ENCODE measurements at places on chromosomes 6 and 20.

GRCh38 chr6:37638414-37639341 is 59.0 kb downstream of the MDGA1 start:
- H3K36me3 ChIP-seq, result no peaks in the 10 kb centered on the region
- no peaks in the 10 kb centered on the region for H3K4me1 ChIP-seq
- DNase-seq, result no peak
- H3K4me3 ChIP-seq, result no peak overlapping the region
- H3K27ac ChIP-seq, result no peak overlapping the region

GRCh38 chr6:122048570-122048969 is 350.9 kb upstream of the HSF2 start:
- no peaks in the 10 kb centered on the region for H3K27me3 ChIP-seq
- peak overlapping the region; percentile 55 for H3K27ac ChIP-seq
- DNase-seq, result no peak
- no peak overlapping the region for H3K4me3 ChIP-seq
- H3K36me3 ChIP-seq, result no peaks in the 10 kb centered on the region

GRCh38 chr20:62470001-62470400 is 5.8 kb downstream of the GATA5 start:
- H3K4me3 ChIP-seq, result peak overlapping the region; percentile 42
- DNase-seq, result peak; percentile 62
- H3K36me3 ChIP-seq, result no peaks in the 10 kb centered on the region
- peaks cover 8% of the 10 kb centered on the region for H3K27me3 ChIP-seq

DNA sequence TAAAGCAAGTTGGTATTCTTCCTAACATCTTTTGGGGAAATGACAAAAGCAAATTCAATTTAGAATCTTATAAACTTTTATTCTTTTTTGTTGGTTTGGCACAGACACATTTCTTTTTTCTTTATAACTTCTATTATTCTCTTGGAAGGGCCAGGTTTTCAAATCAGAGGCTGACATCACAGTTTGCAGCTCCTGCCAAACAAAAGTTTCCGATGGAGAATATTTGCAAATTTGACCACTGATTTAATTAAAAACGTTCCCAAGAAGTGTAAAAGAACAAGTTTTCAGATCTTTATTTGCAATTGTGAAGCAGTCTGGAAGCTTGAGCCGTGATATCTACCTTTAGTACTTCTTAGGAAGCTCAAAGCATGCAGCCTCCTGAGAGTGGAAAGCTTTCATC is 53.8 kb upstream of the CD83 start:
- no peak for DNase-seq
- H3K27ac ChIP-seq, result no peak overlapping the region
- peaks cover 5% of the 10 kb centered on the region for H3K4me1 ChIP-seq
- H3K27me3 ChIP-seq, result peaks cover 11% of the 10 kb centered on the region

- H3K4me3 ChIP-seq, result no peak overlapping the region
- no peak overlapping the region for H3K27ac ChIP-seq
- no peak for DNase-seq
Observed at GRCh38 chr20:59104831-59105230, 58.8 kb upstream of the ZNF831 start.

DNA sequence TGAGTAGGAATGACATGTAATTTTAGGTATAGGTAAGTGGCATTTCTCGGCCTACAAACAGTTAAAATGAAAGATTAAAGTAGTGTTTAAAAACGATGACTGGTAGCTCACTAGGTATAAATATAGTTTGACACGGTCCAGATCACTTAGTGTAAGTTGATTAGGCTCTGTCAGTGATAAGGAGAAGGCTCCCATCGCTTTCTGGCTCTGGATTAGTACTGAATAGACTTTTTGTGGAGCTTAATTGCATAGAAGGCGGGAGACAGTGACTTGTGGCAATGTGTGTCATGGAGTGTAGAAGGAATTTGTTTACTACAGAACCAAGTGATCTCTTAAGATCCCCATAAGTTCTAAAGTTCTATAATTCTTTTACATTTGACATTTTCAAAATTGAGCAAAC is 6.7 kb downstream of the PYGB start:
- no peaks in the 10 kb centered on the region for H3K27me3 ChIP-seq
- DNase-seq, result no peak
- no peak overlapping the region for H3K27ac ChIP-seq
- peaks cover 14% of the 10 kb centered on the region for H3K4me1 ChIP-seq
- peaks cover 10% of the 10 kb centered on the region for H3K36me3 ChIP-seq

GRCh38 chr20:10105046-10105445 is 70.3 kb downstream of the ANKEF1 start:
- H3K4me1 ChIP-seq, result no peaks in the 10 kb centered on the region
- H3K36me3 ChIP-seq, result no peaks in the 10 kb centered on the region
- H3K27me3 ChIP-seq, result peaks cover 3% of the 10 kb centered on the region
- H3K27ac ChIP-seq, result no peak overlapping the region

DNA sequence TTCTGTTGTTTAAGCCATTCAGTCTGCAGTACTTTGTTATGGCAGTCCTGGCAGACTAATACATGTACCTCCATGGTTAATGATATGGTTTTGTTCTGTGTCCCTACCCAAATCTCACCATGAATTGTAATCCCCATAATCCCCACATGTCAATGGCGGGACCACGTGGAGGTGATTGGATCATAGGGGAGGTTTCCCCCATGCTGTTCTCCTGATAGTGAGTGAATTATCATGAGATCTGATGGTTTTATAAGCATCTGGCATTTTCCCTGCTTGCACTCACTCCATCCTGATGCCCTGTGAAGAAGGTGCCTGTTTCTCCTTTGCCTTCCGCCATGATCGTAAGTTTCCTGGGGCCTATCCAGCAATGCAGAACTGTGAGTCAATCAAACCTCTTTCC is 57.5 kb upstream of the NT5E start:
- H3K27me3 ChIP-seq, result no peaks in the 10 kb centered on the region
- H3K36me3 ChIP-seq, result no peaks in the 10 kb centered on the region
- H3K4me3 ChIP-seq, result no peak overlapping the region
- DNase-seq, result no peak

- H3K27me3 ChIP-seq, result no peaks in the 10 kb centered on the region
- no peaks in the 10 kb centered on the region for H3K36me3 ChIP-seq
- H3K4me3 ChIP-seq, result no peak overlapping the region
- peaks cover 11% of the 10 kb centered on the region for H3K4me1 ChIP-seq
- no peak overlapping the region for H3K27ac ChIP-seq
Observed at GRCh38 chr6:6883011-6883410, 224.8 kb upstream of the RREB1 start.

GRCh38 chr6:109239651-109240321 is 142.5 kb downstream of the CD164 start:
- H3K27ac ChIP-seq, result peak overlapping the region; percentile 70
- H3K4me3 ChIP-seq, result no peak overlapping the region
- DNase-seq, result no peak
- H3K36me3 ChIP-seq, result no peaks in the 10 kb centered on the region

GRCh38 chr6:136396908-136397307 is 107.3 kb upstream of the BCLAF1 start:
- H3K36me3 ChIP-seq, result peaks cover 4% of the 10 kb centered on the region
- no peak overlapping the region for H3K4me3 ChIP-seq
- H3K27ac ChIP-seq, result no peak overlapping the region

DNA sequence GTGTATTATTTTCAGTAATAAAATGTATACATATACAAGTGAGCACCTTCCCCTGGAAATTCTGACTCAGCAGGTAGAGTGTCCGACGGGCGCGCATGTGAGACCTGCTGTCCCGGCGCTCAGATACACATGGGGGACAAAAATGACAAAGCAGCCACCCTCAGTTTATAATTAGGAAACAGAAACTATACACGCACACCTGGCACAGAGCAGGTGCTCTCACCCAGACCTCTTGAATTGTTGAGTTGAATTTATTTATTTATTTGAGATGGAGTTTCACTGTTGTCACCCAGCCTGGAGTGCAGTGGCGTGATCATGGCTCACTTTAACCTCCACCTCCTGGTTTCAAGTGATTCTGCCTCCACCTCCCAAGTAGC is 180.4 kb downstream of the ZDHHC14 start:
- H3K4me3 ChIP-seq, result no peak overlapping the region
- H3K4me1 ChIP-seq, result peaks cover 8% of the 10 kb centered on the region
- no peaks in the 10 kb centered on the region for H3K27me3 ChIP-seq

Data from mesothelial cell of epicardium (in vitro differentiated cells).